Left ventricle myocardium inferior (tissue), 1 donor: ENCODE measurements at places on chromosomes 7 and 10.
A peak's percentile ranks its signal among the peaks of the same experiment; 100 is the strongest.

DNA sequence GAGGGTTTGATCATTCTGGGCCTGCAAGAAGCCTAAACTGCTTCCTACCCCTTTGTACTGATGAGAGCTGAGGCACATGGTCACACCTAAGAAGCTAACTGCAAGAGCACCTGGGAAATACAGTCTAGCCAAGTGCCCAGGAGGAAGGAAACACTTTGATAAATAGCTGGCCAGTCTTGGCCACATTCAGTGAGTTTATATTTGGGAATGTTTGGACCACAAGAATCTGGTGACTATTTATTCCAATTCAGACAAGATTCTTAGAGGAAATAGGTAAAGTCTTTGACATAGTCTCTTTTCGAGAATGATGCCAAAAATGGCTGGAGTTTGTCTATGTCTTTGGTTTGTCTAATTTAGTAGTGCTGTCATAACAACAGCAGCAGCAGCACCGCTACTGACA is 213.6 kb downstream of the KIF20B start:
- no peak for DNase-seq

DNA sequence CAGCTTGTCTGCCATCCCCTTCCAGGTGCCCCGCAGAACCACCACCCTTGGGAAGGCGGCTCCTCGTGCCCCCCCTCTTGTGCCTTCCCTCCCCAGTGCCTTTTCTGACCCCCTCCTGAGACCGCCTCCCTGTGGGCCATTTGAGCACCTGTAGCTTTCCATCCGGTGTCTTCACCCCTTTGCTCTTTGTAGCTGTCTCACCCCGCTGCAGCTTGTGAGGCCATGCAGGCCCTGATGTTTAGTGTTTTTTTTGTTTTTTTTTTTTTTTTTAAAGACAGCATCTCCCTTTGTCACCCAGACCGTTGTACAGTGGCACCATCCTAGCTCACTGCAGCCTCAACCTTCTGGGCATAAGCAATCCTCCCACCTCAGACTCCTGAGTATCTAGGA is 52.5 kb downstream of the CUX1 start:
- no peak for DNase-seq

DNA sequence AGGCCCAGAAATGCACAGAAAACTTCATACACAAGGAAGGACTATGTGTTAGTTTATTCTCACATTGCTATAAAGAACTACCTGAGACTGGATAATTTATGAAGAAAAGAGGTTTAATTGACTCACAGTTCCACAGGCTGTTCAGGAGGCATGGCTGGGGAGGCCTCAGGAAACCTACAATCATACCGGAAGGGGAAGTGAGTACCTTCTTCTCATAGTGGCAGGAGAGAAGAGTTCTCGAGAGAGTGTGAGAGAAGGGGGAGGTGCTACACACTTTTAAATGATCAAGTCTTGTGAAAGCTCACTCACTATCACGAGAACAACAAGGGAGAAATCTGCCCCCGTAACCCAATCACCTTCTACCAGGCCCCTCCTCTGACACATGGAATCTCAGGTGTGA is 16.8 kb upstream of the RAMP3 start:
- DNase-seq, result no peak

- peak; percentile 71 for DNase-seq
Observed at GRCh38 chr10:78981970-78982281, 86.8 kb upstream of the ZMIZ1 start.

GRCh38 chr10:91127341-91128082 is 93.0 kb upstream of the PCGF5 start:
- no peak for DNase-seq

DNA sequence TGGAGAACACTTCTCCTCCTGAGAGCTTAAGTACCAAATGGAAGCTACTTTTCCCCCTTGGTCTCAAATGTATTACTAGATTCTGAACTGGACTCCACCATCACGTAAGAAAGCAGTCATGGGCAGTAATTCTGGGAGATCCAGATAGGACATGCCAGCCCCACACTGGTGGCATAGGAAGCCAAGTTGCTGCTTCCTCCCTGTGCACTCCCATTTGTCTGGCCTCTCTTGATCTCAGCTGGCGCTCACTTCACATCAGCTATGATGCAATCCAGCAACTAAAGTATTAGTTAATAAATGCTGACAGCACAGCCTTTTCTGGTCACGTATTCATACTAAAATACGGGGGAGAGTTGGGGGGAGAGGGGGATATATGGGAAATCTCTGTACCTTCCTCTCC is 3.4 kb upstream of the IL6 start:
- DNase-seq, result no peak

DNA sequence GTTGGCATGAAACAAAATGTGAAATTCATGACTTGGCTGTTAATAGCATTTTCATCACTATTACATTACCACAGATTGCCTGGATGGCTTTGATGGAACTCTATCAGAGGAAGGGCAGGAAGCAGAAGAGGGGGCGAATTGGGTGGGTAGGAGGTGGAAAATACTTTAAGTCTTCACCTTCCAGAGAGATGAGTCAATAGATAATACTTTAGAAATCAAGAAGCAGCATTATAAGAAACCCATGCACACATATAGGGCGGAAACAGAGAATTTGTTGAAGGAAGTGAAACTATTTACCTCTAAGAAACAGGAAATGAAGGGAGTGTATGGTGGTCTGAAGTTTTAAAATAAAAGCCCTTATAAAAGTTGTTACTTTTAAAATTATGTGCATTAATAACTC is 152.1 kb upstream of the TARP start:
- no peak for DNase-seq

DNA sequence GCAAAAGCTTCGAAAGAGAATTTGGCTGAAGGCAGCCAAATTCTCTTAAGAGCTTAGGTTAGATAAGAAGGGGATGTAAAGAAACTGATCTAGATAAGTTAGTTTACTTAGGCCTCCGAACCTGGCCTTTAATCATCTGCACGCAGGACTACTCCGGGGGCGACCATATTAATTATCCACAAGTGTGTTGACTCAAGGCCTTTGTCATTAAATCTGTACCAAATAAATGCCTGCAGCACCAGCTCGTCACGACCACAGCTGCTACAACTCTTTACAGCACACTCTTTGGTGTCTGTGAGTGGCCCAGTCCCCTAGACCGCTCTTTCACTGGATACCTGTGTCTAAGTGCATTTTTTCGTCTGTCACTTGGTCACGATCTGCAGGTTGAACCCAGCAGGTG is 69.8 kb upstream of the LSM8 start:
- no peak for DNase-seq
